Suprapubic skin (tissue), 4 donors: ENCODE measurements at places on chromosomes 5 and 9. TPM values are rescaled to one million over a fixed set of nuclear protein-coding genes. Genes with fewer than 3 reads are reported as not detected.
A peak's percentile ranks its signal among the peaks of the same experiment; 100 is the strongest.

- DNase-seq, result no peak
These were observed 17.5 kb downstream of the LCP2 start for GRCh38 chr5:170280011-170280493.

- DNase-seq, result no peak
These were observed 9.5 kb downstream of the CEMIP2 start for GRCh38 chr9:71758785-71759184.

- DNase-seq, result no peak
These were observed 639.7 kb downstream of the PTPRD start for GRCh38 chr9:9973062-9973461.

GRCh38 chr5:164580155-164580554 is 1074.7 kb downstream of the MAT2B start:
- DNase-seq, result no peak

Gene BTNL8
- 0.79 TPM for total RNA-seq

DNA sequence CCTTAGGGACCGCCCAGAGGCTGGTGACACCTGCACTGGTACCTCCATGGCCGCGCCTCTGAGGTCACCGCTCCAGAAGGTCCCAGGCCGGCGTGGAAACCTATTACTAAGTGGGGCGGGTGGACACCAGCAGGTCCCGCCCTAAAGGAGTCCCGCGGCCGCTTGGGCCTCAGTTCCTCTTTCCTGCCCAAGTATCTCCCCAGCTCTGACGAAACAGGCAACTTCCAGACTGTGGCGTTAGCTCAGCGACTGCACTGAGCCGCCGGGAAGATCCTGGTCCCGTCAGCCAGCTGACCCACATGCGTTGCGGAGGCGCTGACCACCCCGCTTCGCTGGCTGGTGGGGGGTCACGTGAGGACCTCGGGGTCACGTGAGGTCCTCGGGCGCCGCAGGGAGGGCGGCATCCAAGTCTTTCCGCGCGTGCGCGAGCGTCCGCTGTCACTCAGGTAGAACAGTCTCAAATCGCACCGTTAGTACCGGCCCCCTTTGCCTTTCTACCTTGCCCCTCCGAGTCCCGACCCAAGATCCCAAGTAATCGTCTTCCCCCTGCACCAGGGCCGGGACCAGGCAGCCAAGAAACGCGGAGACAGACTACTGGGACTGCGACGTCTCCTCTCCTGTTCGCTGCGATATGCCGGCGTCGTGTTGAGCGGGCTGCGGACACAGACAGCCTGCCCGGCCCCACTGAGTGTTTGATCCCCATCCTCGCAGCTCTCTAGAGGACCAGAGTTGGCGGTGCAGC is 53.7 kb upstream of the KDM4C start:
- peak; percentile 88 for DNase-seq

Gene SURF1
- 29.1 TPM for total RNA-seq

GRCh38 chr5:41465493-41466171 is 44.8 kb downstream of the PLCXD3 start:
- no peak for DNase-seq

- DNase-seq, result no peak
These were observed 59.9 kb downstream of the CAVIN4 start for GRCh38 chr9:100637787-100638186.

- DNase-seq, result no peak
These were observed 51.1 kb downstream of the C9orf50 start for GRCh38 chr9:129569502-129570449.

Gene PLPPR1
- total RNA-seq, result not detected

- DNase-seq, result no peak
These were observed 11.5 kb upstream of the FAF2 start for GRCh38 chr5:176436656-176437055.

DNA sequence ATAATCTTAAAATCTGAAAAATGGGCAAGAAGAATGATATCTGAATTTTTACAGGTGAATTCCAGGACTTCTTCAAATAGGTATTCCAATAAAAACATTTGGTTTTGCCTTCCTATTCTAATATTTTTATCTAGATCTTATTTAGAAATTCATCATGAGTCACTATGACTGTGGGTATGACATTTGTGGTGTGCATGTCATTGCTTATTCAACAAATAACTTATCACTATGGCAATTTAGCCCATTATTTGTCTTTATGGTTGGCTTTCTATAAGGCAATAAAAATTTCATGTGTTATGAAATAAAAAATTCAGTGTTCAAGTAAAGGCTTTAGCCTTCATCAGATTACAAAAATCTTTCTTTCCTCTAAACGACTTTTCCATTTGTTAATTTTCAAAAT is 1139.6 kb upstream of the NUDT12 start:
- no peak for DNase-seq

- no peak for DNase-seq
These were observed 23.2 kb upstream of the ADAMTS16 start for GRCh38 chr5:5116956-5117355.

Gene TMEM252
- not detected for total RNA-seq

GRCh38 chr9:103867886-103868285 is 226.2 kb upstream of the SMC2 start:
- DNase-seq, result no peak

- no peak for DNase-seq
These were observed 391.6 kb downstream of the DMRTA1 start for GRCh38 chr9:22838266-22838665.

- DNase-seq, result no peak
These were observed 72.4 kb upstream of the NTRK2 start for GRCh38 chr9:84597131-84597530.

DNA sequence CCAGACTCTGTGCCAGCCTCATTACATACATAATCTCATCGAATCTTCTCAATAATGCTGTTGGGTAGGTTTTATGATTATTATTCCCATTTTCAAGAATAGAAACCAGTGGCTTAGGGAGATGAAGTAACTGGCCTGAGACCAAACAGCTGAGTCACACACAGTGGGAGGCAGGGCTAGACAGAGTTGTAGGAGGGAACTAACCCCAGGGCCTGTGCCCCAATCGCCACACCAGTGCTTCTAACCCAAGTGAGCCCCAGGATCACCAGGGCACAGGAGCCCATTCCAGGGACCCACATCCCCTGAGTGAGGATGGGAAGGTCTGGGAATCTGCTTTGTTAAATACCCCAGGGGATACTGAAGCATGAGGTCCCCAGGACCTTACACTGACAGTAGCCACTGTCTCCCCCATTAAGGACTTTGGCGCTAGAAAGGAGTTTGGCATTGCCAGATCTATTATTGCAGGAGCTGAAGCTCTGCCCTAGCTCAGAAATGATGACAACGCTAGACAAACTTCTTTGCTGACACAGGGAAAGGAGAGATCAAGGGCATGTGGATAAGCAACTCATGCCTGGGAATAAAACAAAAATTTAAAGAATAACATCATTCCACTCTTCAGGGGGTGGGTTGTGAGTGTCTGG is 63.8 kb upstream of the PPARGC1B start:
- DNase-seq, result no peak

DNA sequence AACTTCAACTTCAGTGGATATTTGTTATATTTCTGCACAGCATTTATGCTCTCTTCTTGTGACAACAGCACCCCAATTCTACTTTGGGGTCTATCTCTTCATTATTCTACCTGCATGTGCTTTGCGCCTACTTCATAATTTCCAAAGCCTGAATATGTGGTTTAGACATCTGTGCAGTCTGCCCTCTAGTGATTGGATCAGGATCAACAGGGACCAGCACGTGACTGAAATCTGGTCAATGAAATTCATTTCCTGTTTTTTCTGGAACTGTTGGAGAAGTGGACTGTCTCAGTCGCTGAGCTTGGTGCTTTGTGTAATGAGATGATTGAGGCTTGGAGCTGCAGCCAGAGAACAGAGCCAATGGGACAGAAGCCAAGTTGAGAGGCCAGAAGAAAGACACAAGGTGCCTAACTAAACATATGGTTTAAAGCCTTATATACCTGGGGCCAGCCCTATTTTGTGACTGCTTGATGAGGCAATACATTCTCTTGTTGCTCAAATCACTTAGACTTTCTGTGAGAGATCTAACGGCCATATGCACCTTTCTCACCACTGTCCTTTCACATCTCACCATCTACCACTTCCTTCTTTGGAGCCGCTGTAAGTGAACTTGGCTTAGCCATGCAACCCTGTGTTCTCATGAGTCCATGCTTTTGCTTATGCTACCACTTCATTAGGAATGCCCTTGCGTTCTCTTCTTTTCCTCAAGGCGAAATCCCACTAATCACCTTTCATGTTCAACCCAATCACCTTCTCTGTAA is 68.8 kb upstream of the PPP2R2B start:
- no peak for DNase-seq

Gene FRMD3
- 7.0 TPM for total RNA-seq

Gene BASP1
- total RNA-seq, result 26.7 TPM

Gene CSF2
- total RNA-seq, result not detected

DNA sequence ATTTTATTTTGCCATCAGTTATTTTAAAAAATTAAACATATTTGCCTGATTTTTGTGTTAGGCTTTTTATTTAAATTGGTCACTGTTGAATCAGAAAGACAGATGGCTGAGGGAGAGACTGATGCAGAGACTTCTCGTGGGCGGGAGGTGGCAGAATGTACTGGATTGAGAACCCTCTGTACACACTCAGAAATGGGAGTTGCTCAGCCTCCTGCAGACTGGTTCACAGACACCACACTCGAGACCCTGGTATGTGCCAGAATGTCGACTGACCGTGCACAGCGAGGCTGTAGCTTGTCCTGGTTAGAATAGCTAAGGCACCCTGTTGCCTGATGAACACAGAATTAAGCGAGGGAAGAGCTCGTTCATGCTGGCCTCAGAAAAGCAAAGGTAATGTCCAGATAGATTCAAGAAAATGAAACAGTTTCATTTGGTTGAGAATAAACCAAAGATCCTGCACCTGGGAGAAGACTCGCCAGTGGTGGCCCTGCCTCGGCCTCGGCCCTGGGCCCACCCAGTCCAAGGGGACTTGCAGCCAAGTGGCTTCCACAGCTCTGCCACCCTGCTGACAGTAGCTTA is 71.3 kb upstream of the OTULINL start:
- DNase-seq, result no peak

Gene SMC2
- 9.7 TPM for total RNA-seq

DNA sequence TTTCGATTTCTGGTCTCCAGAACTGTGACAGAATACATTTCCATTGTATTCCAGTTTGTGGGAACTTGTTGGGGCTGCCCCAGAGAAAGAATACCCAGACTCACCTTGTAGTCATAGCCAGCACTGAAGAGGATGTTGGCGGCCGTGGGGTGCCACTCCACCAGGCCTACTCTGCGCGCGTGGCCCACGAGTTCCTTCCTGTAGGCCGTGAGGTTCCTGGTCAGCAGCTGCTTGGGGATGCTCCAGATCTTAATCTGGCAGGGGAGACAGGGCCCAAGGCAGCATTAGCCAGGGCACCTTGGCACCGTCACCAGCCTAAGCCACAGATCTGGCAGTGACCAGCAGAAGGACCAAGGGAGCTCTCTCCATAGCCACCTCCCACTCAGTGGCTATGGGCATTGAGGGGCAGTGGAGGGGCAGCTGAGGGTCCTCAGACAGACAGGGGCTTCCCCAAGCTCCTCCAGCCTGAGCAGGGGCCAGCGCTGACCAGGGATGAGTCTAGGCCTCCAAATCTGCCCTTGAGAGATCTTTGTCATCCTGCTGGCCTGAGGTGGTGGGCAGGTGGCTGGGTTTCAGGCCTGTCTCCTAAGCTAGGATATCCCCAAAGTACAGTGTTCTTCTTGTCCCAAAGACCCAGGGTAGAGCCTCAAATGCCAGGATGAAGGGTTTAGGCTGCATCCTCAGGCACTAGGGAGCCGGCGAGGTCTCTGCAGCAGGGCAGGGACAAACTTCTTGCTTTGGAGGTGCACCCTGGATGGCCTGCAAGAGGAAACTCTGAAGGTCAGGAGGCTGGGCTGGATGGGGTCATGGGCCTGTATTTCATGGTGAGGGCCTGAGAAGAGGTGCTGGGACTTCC is 15.9 kb upstream of the TRIM14 start:
- DNase-seq, result no peak

DNA sequence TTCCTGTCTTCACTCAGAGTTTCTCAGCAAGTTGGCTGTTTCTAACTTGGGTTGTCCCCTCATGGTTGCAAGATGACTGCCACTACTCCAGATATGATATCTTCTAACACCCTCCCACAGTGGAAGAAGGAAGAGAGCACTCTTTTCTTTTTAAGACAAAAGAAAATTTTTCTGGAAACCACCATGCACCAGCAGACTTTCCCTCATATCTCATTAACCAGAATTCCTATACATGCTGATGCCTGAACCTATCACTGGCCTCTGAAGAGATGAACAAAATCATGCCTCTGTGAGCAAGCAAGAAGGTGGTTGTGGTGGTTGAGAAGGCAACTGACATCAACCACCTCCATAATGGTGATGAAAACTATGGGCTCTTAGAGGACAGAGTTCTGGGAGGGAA is 56.8 kb downstream of the FEM1C start:
- no peak for DNase-seq
